Upper lobe of left lung (tissue), 6 donors: ENCODE measurements at places on chromosomes 11 and 22. TPM values are rescaled to one million over a fixed set of nuclear protein-coding genes. Genes with fewer than 3 reads are reported as not detected.

HBE1 gene
- not detected for total RNA-seq

TAF10 gene
- 60.8 TPM for total RNA-seq

OR52I2 gene
- not detected for total RNA-seq

OR8A1 gene
- total RNA-seq: not detected

C11orf91 gene
- total RNA-seq: not detected

TAF6L gene
- 51.3 TPM for total RNA-seq

B3GAT1 gene
- total RNA-seq: 2.2 TPM

KRTAP5-8 gene
- total RNA-seq: 7.3 TPM

GPR137 gene
- total RNA-seq: 32.3 TPM

TRPC6 gene
- 10.5 TPM for total RNA-seq

ARFGAP3 gene
- 25.9 TPM for total RNA-seq

CREB3L1 gene
- 19.9 TPM for total RNA-seq

TREH gene
- total RNA-seq: 1.0 TPM

CYTH4 gene
- 41.1 TPM for total RNA-seq

DNA sequence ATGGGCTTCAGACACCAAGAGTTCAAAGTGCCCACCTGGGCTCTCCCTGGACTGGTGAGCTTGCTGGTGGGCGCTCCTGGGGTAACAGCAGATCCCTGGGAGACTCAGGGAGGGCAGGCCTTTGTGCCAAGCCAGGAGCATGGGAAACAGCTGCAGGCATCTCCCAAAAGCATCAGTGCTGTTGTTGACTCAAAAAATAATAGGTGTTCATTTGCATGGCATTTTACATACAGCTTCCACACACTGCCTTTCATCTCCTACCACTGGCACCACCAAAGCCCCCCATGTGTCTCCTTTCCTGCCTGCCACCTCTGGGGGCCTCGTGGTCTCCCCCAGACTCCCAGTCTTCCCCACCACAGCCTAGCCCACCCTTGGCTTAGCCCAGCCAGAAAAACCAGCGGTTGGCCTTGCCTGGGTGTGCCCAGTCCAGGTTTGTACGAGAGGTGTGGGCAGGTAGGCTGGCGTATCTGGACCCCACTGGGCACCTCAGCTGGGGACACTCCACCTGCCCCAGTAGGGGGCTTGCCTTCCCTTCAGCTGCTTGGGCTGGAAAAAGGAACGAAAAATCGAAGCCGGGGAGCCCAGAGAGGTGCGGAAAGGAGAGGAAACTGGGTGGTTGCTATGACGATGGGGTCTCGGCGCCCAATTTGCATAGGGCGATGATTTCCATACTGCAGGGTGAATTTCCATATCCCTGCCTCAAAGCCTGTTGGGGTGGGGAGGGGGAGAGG is 15.0 kb downstream of the POU2F3 start:
- DNase-seq: no peak

DNA sequence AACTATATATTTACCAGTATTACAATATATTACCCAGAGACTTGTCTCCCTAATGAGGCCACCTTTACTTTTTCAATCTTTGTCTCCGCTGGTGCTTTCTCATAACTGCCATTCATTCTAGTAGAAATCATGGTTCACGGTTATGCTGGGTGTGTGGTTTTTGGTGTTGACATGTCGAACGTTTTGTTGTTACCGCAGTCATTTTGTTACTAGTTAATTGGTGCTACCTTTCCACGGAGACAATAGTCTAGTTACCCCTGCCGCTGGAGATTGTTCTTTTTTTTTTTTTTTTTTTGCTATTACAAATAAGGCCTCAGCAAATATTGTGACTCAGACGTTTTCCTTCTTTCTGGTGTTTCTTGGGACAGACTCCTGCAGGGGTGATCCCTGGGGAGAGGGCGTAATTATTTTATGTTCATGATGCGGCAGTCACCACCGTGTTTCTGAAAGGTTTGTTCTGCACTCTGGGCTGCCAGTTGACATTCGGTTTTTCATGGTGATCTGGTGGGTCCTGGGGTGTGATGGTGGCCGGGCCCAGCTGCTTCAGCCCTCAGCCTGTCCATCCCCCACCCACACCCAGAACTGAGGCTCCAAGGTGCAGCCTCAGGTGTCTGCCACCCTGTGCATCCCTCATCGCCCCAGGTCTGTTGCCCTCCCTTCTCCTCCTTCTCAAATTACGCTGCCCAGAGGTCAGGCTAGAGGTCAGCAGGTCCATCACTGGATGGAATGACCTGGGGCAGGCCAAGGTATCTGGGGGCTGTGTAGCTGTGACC is 28.6 kb downstream of the LRP5 start:
- no peak for DNase-seq

- no peak for DNase-seq
Observed at GRCh38 chr11:5541427-5541826, 6.9 kb downstream of the OR52H1 start.

GRCh38 chr11:117876341-117877119 is at the start of gene FXYD6:
TSS of gene FXYD6 (minus strand) at chr11:117876658. CDS start at chr11:117842776, 33,882 bp downstream.
- DNase-seq: peak; percentile 85

GRCh38 chr11:60389279-60389910 is 6.9 kb upstream of the MS4A14 start:
- no peak for DNase-seq

DNA sequence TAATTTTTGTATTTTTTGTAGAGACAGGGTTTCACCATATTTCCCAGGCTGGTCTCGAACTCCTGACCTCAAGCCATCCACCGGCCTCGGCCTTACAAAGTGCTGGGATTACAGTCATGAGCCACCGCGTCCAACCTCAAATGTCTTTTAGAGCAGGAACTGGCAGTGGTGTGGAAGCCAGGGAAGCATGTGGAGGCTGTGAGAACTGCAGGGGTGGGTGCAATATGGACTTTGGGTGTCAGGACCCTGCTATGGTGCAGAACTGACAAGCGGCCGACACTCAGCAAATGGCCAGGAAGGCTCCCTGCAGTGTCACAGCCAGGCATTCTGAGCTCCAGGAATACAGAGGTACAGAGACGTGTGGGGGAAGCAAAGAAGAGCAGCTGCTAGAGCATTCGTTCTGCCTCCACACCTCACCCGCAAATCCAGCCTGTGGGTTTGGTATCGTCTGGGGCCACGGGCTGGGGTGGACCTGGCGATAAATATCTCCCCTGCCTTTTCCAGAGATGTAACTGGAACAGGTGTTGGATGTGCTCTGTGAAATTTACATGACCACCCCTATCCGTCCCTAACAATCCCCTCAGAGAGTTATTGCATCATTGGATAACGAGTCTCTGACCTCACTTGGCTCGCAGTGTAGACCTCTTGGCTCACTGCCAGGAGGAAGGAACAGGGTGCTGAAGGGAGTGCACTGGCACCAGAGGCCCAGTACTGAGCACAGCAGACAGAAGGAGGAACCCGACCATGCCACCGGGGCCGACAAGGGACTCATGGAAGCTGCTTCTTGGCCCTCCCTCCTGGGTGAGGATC is 624.7 kb upstream of the B3GAT1 start:
- DNase-seq: no peak

DNA sequence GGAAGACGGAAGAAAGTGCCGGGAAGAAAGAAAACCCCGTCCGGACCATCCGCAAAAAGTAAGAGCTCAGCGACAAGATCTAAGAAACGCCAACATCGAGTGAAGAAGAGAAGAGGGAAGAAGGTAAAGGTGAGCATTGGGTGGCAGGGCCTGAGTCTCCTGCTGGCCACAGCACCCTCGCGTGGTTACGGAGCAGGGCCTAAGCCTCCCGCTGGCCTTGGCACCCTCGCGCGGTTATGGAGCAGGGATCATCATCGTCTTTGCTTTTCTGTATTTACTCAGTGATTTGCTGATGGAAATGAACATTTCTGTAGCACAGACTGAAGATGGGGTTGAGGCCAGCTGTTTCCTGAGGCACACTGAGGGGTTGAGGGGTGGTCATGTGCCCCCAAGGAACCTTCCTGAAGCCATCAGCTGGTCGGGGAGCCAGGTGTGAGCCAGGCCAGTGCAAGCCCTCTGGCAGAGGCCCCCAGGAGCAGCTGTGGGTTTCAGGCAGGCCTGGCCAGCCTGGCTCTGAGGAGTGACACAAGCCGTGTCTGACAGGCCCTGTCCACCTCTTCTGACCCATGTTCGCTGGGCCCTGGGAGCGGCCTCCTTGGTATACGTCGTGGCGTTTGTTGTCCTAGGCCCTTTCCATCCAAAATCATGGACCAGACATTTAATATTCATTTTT is 14.0 kb downstream of the IRF7 start:
- DNase-seq: no peak

DNA sequence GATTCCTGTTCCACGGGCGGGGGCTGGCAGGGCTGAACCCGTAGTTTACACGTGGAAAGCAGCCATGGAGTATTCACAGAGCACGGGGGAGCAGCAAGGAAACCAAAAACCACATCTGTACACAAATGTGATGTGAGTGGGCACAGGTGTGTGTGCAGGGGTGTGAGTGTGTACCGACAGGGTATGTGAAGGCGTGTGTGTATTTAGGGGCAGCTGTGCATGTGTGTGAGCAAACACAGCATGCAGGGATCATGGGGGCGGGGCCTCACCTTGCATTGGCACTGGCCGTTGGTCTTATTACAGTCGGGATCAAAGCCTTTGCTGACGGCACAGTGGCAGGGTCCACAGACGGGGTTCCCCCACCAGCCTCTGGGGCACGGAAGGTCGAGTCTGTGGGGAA is 58.4 kb downstream of the TRMU start:
- DNase-seq: no peak

DNA sequence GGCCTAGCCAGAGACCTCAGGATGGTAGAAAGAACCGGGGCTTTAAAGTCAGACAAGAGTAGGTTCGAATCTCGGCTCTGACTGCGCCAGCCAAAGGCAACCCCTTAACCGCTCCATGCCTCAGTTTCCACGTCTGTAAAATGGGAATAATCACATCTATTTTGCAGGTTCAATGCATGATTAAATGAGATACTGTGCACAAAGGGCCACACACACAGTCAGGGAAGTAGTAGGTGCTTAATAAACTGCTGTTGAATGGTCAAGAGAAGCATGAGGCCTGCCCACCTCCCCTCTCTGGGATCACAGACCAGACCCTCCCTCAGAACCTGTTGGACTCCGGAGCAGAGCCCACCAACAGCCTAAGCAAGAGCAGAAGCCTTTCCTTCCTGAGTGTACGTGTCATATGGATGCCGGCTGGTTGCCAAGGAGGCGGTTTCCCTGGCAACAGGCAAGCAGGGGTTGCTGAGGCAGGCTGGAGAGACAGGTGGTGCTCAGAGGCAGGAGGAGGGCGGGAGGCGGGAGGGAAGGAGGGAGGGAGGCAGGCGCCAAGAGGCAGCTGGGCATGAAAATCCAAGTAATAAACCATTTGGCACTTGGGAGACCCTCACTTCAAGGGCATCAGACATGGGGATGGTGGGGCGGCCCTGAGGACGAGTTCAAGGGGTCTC is 43.9 kb downstream of the NFAM1 start:
- no peak for DNase-seq

DNA sequence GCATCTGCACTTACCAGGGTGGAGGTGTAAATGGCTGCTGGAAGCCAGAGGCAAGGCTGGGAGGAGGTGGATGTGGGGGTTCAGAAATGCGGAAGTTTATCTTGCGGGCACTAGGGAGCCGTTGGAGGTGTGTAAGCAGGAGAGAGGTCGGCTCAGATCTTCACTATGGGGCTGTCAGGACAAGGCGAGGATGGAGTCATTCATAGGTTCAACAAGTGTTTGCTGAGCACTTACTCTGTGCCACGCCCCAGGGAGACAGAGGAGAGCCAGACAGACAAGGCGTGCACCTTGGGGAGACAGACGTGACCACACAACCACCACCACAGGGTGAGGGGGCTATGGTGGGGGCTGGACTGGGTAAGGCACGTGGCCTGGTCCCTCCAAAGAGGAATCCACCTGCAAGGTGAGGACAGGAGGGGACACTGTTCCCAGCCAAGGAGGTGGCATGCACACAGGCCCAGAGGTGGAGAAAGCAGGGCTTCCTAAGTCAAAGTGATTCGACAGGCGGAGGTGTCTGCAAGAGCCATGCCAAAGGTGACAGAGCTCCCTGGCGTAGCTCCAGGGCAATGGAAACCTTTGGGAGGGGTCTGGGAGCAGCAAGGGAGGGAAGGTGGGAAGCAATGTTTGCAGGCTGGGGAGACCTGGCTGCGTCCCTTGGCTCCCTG is 30.8 kb upstream of the TCF20 start:
- no peak for DNase-seq

DNA sequence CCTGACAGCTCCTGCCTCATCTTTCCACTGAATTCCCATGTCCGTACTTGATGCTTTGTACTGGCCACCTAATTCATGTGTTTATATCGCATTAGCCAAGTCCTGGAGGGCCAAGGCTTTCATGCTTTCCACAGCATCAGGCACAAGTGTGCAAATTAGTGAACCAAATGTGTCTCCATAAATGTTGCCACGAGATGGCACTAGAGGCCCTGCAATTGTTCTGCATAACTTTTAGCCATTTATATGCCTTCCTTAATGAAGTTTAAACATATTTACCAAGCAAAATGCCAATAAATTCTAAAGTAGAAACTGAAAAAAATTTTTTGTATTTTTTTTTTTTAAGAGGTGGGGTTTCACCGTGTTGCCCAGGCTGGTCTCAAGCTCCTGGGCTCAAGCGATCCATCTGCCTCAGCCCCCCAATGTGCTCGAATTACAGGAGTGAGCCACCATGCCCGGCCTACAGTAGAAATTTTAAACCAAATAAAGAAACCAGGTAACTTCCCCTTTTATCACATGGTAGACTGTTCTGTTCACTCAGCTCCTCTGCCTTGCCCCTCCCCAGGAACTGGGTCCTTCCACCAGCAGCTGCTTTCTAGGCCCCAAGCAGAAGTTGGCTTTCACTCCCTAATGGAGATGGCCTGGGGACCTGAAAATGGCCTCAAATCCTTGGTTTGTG is 20.8 kb upstream of the IL18BP start:
- no peak for DNase-seq

DNA sequence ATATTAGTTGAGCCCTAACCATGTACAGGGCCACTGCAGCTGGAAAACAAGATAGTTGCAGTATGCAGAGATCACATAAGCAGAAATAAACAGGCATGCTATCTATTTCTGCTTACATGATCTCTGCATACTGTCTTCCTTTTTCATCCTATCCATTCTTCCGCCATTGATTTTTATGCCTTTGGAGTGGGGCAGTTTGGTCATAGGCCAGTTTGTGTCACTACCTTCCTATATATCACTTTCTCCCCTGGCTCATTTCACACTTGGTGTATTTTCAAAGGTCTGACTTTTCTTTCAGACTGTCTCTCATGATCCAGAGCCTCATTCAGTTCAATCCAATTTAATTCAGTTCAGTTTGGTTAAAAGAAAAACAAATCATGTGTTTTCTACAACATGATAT is 829.6 kb downstream of the KCNA4 start:
- no peak for DNase-seq

DNA sequence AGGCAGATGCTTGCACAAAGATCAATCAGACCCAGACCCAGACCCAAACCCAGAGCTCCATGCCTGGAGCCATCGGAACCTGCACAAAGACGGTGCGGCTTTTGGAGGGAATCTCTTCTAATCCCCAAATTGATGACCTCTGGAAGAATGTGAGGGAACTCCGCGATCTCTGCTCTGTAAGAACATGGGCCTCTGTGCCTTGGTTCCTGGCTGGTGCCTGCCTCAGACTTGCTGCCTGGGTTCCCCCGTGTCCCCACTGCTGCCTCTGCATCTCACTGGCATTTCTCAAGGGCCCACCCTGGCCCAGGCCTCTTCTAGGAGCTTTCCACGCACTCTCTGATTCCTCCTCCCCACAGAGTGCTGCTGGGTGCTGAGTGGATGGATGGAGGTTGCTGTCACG is 1044.4 kb downstream of the TBC1D22A start:
- DNase-seq: no peak

- DNase-seq: no peak
Observed at GRCh38 chr11:102546427-102546826, 15.9 kb upstream of the MMP7 start.
